ENCODE measurements at places on chromosomes 13 and 19. TPM values are rescaled to one million over a fixed set of nuclear protein-coding genes. Genes with fewer than 3 reads are reported as not detected.
A peak's percentile ranks its signal among the peaks of the same experiment; 100 is the strongest.

- no peak overlapping the region for H3K27ac ChIP-seq
- no peaks in the 10 kb centered on the region for H3K4me1 ChIP-seq
- no peak overlapping the region for H3K4me3 ChIP-seq
- DNase-seq, result no peak
Observed at GRCh38 chr19:34325981-34326787, 38.8 kb upstream of the GPI start.

GRCh38 chr19:58573658-58574164 is 576 bp upstream of the MZF1 start:
- peak overlapping the region; percentile 94 for H3K4me3 ChIP-seq
- peaks cover 18% of the 10 kb centered on the region for H3K4me1 ChIP-seq
- H3K27ac ChIP-seq, result peak overlapping the region; percentile 99
- no peaks in the 10 kb centered on the region for H3K27me3 ChIP-seq
- DNase-seq, result no peak

DNA sequence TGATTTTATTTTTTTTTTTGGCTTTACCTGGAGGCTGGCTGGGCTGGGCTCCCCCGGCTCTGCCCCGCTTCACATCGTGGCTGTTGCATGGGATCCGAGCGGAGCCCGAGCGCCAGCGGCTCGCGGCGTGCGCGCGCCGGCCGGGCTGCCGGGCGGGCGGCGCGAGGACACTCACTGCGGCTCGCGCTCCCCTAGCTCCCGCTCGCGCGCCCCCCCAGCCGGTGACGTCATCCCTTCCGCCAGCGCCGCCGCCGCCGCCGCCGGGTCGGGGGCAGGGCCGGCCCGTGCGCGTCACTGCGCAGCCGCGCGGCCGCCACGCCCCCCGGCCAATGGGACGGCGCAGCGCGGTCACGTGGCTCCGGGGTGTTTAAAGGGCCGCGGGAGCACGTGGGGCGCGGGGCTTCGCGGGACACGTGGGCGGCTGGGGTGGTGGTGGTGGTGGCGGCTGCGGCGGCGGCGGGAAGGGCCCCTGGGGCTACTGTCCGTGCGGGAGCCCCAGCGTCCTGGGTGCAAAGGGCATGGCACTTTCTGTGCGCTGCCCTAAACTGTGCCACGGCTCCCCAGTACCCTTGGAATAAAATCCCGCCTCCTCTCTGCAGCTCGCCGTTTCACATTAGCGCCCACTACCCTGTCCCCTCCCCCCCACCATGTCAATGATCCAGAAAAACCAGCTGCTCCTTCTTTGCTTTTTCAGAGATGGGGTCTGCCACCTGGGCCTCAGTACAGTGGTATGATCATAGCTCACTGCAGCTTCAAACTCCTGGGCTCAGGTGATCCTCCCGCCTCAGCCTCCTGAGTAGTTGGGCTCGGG is at the start of gene PTPRS:
Gene PTPRS (minus strand): TSS at position 176 of the 811 bp plus-strand sequence. CDS start 54,672 bp downstream, outside the sequence.
- peaks cover 5% of the 10 kb centered on the region for H3K4me1 ChIP-seq
- H3K36me3 ChIP-seq, result no peaks in the 10 kb centered on the region
- DNase-seq, result peak; percentile 83
- H3K27me3 ChIP-seq, result peaks cover 20% of the 10 kb centered on the region
- H3K27ac ChIP-seq, result no peak within 1 kb of the TSS

DNA sequence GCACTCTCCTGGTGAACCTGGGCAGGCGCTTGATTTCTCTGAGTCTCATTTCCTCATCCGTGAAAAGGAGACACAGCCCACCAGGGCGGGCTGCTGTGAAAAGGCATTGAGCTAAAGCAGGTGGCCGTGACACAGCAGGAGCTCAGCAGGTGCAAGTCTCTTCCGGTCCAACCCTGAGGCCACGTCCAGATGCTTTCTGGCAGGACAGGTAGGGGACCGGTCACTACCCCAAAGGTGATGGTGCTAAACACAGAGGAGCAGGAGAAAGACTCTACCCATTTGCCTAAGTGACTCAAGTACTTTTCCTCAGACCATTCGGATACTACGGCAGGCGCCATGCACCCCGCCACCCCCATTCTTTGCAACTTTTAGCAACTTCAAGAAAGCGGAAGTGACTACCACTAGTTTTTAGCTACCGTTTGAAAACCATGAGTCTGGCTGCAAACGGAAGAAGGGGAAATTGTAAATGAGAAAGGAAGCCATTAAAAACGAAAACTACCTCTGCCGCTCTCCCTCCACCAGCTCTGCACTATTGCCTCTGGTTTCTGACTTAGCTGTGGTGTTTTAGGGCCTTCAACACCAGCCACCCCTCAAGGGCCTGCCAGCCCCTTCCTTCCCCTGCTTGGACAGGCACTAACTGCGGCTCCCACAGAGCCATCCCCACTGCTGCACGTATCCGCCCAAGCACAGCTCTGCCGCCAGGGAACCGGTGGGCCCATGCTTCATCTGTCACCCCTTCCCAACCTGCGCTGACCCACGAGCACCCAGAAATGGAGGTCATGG is 4.8 kb downstream of the PPP6R1 start:
- H3K4me1 ChIP-seq, result peaks cover 55% of the 10 kb centered on the region
- H3K27me3 ChIP-seq, result no peaks in the 10 kb centered on the region
- H3K4me3 ChIP-seq, result peak overlapping the region; percentile 52
- DNase-seq, result peak; percentile 50
- H3K27ac ChIP-seq, result no peak overlapping the region

DNA sequence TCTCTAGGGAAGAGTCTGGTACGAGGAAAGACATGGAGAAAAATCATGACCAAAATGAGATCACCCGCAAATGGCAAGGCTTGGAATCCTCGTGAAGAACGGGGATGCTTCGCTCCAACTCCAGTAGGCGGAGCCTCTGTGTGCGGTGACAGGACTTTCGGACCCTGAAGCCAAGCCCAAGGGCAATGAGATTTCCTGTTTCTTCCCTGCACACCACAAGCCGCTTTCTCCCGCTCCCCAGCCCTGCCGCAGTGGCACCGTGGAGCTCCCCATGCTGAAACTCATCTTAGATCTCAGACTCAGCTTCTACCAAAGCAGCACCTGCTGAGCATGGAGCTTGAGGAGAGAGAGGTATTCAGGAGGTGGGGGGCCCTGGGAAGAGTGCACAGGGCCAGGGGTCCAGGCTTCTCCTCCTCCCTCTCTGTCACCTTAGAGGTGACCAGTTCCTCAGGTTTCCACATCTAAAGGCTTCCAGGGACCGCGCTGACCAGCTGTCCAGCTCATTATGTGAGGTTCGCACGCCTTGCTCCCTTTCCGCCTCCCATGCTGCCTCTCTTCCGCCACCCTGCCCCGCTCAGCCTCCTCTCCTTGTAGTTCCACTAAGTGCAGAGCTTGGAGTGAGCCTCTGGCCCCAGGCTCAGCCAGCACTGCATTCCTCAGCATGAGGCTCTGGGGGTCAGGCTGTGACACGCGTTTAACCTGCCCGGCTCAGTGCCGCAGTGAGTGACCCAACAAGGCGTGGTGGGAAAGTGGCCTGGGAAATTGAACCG is 153.8 kb upstream of the SOX1 start:
- no peaks in the 10 kb centered on the region for H3K4me1 ChIP-seq
- no peaks in the 10 kb centered on the region for H3K36me3 ChIP-seq
- H3K4me3 ChIP-seq, result no peak overlapping the region
- H3K27me3 ChIP-seq, result no peaks in the 10 kb centered on the region
- DNase-seq, result no peak

GRCh38 chr13:29956853-29957252 is 106.4 kb upstream of the UBL3 start:
- no peaks in the 10 kb centered on the region for H3K4me1 ChIP-seq
- no peak overlapping the region for H3K27ac ChIP-seq
- H3K27me3 ChIP-seq, result peaks cover 24% of the 10 kb centered on the region
- DNase-seq, result no peak

- peak overlapping the region; percentile 54 for H3K27ac ChIP-seq
- no peak overlapping the region for H3K4me3 ChIP-seq
- peaks cover 9% of the 10 kb centered on the region for H3K4me1 ChIP-seq
- DNase-seq, result peak; percentile 90
- no peaks in the 10 kb centered on the region for H3K27me3 ChIP-seq
Observed at GRCh38 chr13:45879666-45880065, 28.1 kb upstream of the SIAH3 start.

DNA sequence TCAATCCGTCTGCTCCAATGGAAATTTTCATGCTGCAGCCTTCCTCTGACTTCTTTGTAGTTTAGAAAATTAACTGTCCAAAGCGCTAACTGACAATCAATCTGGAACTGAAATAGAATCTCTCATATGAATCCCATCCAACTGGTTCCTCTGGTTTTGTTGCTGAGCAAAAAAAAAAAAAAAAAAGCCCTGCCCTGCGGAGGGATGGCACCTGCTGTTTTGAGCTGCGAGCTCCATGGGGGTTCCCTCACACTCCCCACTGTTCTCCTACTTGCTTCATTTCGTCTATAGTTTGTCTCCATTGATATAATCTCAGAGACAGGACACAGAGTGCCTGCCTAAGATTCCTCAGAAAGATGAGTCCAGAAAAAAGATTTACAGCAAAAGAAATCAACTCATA is 33.4 kb downstream of the FAAP24 start:
- no peak overlapping the region for H3K27ac ChIP-seq
- H3K4me1 ChIP-seq, result no peaks in the 10 kb centered on the region
- no peaks in the 10 kb centered on the region for H3K27me3 ChIP-seq
- no peak overlapping the region for H3K4me3 ChIP-seq
- no peak for DNase-seq

GRCh38 chr19:2145831-2146241 is 5.5 kb downstream of the AP3D1 start:
- DNase-seq, result no peak
- no peak overlapping the region for H3K27ac ChIP-seq

GRCh38 chr19:54473071-54473891 is at the start of gene CDC42EP5:
Gene CDC42EP5, minus strand, starts transcription at chr19:54473296. Its CDS starts 7,749 bp downstream, at chr19:54465547.
- no peaks in the 10 kb centered on the region for H3K36me3 ChIP-seq
- peak within 1 kb of the TSS; percentile 30 for H3K27ac ChIP-seq
- DNase-seq, result peak; percentile 78

DNA sequence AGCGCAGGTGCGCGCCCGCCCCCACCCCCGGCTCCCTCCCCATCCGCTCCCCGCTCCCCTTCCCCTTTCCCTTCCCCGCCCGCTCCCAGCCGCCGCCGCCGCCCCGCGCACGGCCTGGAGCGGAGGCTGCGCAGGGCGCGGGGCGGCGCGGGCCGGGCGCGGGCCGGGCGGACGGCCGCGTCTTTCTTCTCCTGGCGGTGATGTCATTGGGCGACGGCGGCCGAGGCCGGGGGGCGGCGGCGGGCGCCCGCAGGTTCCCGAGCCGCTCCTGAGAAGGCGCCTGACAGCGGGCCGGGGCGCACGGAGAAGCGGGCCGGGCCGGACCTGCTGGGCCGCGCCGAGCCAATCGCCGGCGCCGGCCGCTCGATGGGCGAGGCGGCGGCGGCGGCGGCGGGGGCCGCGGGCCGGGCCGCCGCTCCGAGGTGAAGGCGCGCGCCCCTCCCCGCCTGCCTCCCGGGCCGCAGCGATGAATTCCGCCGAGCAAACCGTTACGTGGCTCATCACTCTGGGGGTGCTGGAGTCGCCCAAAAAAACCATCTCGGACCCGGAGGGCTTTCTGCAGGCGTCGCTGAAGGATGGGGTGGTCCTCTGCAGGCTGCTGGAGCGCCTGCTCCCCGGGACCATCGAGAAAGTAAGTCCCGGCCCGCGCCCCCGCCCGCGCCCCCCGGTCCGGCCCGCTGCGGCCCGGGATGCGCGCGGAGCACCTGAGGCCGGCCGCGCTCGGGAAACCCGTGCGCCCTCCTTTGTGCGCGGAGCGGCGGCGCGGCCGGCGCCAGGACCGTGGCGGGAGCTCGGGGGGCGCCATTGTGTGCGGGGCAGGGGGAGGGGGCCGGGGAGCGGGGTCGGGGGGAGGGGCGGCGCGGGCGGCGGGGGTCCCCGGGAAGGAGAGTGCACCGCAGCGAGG is at the start of gene ARHGEF7:
Gene ARHGEF7 (plus strand): TSS at position 250 of the 904 bp plus-strand sequence. CDS start 217 bp downstream, at position 467.
- H3K36me3 ChIP-seq, result no peaks in the 10 kb centered on the region
- H3K4me3 ChIP-seq, result peak within 1 kb of the TSS; percentile 87
- no peaks in the 10 kb centered on the region for H3K27me3 ChIP-seq
- peaks cover 5% of the 10 kb centered on the region for H3K4me1 ChIP-seq

DNA sequence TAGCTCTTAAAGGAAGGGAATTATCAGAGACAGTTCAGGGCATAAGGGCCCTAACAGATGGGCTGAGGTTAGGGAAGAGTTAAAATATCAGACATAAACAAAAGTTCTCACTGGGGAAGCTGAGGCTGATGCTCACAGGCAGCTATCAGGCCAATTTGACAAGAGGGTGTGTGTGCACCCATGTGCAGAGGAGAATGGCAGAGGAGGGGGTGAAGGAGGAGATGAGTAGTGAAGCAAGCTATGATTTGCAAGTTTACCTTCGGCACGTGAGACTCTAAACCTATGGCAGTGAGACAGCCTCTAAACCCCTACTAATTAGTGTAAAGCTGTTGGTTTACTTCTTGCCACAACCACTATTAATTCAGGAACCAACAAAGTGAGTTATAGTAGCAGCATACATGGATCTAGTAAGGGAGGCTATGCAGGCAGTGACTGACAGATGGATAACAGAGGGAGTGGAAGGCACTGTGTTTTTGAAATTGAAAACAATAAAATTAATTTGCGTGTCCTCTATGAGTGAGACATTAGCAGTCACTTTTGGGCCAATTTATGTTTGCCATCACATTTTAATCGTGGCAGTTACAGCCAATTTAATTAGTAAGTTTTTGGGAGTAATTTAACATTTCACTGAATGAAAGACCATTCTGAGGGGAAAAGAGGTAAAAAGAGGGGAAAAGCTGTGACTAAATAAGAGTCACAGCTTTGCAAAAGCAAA is 99.6 kb upstream of the HTR2A start:
- no peaks in the 10 kb centered on the region for H3K4me1 ChIP-seq
- no peaks in the 10 kb centered on the region for H3K36me3 ChIP-seq
- no peak overlapping the region for H3K27ac ChIP-seq
- DNase-seq, result no peak
- H3K27me3 ChIP-seq, result no peaks in the 10 kb centered on the region

DNA sequence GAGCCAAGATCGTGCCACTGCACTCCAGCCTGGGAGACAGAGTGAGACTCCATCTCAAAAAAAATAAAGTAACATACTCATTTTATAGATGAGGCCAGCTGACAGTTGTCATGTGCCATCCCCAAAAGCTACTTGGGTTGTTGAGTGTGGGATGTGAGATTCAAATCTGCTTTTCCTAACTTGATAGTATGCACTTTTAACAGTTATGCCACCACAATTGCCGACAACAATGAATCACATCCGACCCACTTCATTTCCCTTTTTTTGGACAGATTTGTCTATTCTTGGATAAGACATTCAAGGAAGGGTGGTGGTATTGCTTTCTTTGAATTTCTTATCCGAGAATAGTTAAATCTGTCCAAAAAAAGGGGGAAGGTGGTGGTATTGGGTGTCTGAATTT is 16.3 kb upstream of the DNMT1 start:
- no peak for DNase-seq
- no peak overlapping the region for H3K27ac ChIP-seq
- no peaks in the 10 kb centered on the region for H3K27me3 ChIP-seq
- H3K4me1 ChIP-seq, result no peaks in the 10 kb centered on the region
- H3K4me3 ChIP-seq, result no peak overlapping the region

- H3K27me3 ChIP-seq, result no peaks in the 10 kb centered on the region
- peaks cover 73% of the 10 kb centered on the region for H3K36me3 ChIP-seq
- no peak overlapping the region for H3K4me3 ChIP-seq
- H3K27ac ChIP-seq, result no peak overlapping the region
Observed at GRCh38 chr13:32247887-32248286, 67.3 kb downstream of the ZAR1L start.

- no peak overlapping the region for H3K27ac ChIP-seq
- peaks cover 11% of the 10 kb centered on the region for H3K36me3 ChIP-seq
- H3K27me3 ChIP-seq, result no peaks in the 10 kb centered on the region
- no peak overlapping the region for H3K4me3 ChIP-seq
- H3K4me1 ChIP-seq, result no peaks in the 10 kb centered on the region
- no peak for DNase-seq
Observed at GRCh38 chr19:39167461-39168257, 29.1 kb upstream of the NCCRP1 start.

The FAM216B gene
- not detected for total RNA-seq

The ICAM4 gene
- not detected for total RNA-seq

The ZNF497 gene
- total RNA-seq, result 0.30 TPM

The PRTN3 gene
- 0.22 TPM for total RNA-seq

The ZSCAN5C gene
- not detected for total RNA-seq

The SELENOV gene
- not detected for total RNA-seq
